Mammary epithelial cell (primary cell): ENCODE measurements at places on chromosomes 7 and 10. TPM values are rescaled to one million over a fixed set of nuclear protein-coding genes. Genes with fewer than 3 reads are reported as not detected.

- DNase-seq: peak; percentile 14
Measured at GRCh38 chr10:26555719-26556368, 117.7 kb downstream of the APBB1IP start.

LIPJ gene
- total RNA-seq: not detected in 2 replicates

GRCh38 chr10:124911124-124912067 lies 30.5 kb upstream of the ZRANB1 start:
- DNase-seq: no peak

FAM180A gene
- not detected in 2 replicates for total RNA-seq

C10orf62 gene
- total RNA-seq: not detected

DNA sequence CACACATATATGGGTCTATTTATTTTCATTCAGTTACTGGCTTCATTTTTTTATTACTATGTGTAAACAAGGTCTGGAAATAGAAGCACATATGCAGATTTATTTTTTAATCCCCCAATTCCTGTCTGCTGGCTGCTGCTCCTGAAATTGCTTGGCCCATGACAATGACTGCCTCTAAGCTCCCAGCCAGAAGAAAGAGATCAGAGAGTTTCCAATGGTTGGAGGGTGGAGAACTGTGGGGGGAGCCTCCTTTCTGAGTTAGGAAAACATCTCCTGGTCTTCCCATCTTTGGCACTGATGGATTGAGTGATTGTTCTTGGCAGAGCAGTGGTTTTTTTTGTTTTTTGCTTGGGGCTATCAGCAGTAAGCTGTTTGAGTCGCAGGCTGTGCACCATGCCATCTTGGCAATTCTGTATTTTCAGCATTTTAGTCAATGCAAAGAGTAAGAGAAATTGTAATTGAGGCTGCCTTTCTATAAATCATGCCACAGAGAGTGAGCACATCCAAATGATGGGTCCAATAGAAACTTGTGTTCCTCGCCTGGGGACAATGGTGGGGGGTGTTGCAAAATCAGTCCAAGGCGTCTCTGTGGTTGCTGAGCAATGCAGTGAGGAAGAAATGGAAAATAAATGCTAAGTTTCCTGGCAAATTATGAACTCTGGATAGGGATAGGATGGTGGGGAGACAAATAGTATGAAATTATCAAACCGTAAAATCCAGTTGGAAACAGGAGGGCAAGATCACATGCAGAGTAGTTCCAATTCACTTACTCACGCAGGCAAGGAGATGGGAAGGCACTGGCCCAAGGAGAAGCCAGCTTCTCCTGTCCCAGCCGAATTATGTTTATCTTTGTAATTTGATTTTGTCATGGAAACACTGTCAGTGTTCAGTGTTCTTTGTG lies 382.4 kb downstream of the SORCS3 start:
- DNase-seq: no peak

SLC26A5 gene
- not detected in 2 replicates for total RNA-seq

DNA sequence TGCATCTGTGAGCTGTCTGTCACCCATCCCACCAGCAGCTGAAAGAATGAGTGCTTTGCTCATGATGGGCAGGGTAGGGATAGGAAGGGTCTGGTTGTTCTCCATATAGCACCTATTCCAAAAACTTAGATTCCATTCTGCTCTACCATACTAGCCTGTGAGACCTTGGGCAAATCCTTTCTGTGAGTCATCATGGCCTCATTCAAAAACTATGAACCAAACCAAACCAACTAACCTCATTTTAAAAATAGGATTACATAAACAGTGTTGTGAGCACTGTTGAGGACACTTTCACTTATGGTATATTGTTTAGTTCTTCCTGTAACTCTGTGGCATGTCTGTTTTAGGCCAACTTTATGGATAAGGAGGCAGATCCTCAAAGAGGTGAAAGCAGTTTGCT lies 30.9 kb upstream of the STEAP4 start:
- peak; percentile 83 for DNase-seq

AUTS2 gene
- 7.3 TPM for total RNA-seq

- DNase-seq: peak; percentile 69
Measured at GRCh38 chr7:64874114-64874513, 29.0 kb upstream of the ZNF273 start.

DNA sequence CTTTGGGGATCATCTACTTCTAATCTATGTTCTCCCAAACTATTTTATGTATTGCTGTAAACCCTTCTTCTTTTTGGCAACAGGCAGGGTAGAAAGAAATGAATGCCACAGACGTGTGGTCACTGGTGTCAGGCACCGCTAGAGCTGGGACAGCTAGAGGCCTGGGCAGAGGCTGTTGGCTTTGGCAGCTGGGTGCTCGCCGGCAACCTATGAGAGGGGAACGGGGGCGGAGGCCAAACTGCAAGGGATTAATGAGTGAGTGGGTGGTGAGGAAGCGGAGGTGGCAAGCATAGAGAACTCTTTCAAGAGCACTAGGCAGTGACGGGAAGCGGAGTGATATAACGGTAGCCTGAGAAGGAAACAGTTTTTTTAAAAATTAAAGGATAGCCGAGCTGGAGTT lies 78.5 kb downstream of the CREB5 start:
- no peak for DNase-seq

GRCh38 chr7:133805426-133805825 lies 321.7 kb upstream of the LRGUK start:
- no peak for DNase-seq

POLD2 gene
- total RNA-seq: 72.8 TPM

UFSP1 gene
- total RNA-seq: 3.2 and 3.7 TPM in 2 replicates

TMEM273 gene
- not detected for total RNA-seq

CPN1 gene
- total RNA-seq: not detected in 2 replicates

KMT2C gene
- total RNA-seq: 38.0 TPM

DNA sequence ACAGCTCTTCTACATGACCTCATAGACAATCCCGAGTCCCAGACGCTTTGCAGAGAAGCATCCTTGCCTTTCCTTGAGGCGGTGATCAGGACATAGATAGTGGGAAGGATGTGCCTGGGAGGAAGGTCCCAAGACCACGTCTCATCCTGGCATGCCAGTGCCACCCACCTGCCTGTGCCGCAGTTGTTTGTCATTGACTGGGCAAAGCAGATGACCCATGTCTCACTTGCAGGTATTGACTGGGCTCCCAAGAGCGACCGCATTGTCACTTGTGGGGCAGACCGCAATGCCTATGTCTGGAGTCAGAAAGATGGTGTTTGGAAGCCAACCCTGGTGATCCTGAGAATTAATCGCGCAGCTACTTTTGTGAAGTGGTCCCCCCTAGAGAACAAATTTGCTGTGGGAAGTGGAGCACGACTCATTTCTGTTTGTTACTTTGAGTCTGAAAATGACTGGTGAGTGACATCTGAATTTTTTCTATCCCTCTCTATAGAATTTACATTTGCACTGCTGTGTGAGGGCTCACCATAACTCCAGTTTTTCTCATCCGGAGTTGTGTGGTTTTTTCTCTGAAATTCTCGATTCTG lies 18.5 kb downstream of the ARPC1A start:
- DNase-seq: no peak

DNA sequence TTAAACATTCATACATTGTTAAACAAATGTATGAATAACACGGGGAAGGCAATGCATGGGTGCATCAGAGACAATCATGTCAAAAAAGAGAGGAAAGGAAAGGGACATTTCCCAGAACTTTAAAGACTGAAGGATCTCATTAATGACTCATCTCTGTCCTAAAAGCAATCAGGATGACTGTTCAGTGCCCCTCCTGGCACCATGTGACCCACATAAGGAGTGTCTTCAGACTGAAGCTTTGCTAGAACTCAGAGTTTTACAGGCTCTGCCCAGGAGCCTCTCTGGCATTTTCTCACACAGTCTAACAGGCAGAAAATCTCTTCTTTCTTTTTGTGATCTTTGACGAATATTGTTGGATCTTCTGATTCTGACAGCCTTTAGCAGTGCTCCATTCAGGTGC lies 315.3 kb downstream of the OTUD1 start:
- DNase-seq: no peak

- DNase-seq: no peak
Measured at GRCh38 chr7:131521651-131522163, 34.7 kb downstream of the PODXL start.

- no peak for DNase-seq
Measured at GRCh38 chr7:147571436-147572185, 1019.0 kb upstream of the C7orf33 start.
